ENCODE measurements at places on chromosomes 2 and 18.

GRCh38 chr2:46350029-46350689 lies 53.0 kb downstream of the EPAS1 start:
- no peak for DNase-seq

- DNase-seq, result no peak
Measured at GRCh38 chr2:84302513-84303412, 156.3 kb downstream of the SUCLG1 start.

DNA sequence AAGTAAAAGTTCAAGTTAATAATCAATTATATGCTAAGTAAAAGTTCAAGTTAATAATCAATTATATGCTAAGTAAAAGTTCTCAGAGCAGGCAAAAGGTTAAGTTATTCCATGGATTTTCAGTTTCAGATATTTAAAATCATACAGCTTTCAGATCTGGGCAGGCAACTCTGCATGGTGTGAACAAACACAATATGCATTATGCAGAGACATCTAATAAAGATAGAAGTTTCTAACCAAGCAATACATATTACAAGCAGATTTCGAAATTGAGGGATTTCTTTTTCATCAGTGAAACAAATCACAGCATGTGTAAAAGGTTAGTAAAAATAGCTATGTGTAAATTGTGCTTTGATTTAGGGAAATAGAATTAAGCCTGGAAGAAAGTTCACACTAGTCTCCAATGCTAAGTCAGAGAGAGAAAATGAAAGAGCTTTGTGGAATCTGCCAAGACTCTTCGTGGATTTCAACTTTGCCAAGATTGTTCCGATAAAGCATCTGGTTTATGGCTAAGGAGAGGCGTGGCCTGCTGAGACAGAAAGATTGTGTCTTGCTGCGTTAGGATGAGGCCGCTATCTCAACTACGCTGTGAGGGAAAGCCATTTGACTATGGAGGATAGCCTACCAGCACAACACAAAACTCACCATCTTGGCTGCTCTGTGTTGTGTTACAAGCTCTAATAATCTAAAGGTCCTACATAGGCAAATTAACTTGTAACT lies 60.1 kb upstream of the SLC16A14 start:
- DNase-seq, result no peak

GRCh38 chr2:172842511-172843265 lies 107.0 kb downstream of the RAPGEF4 start:
- DNase-seq, result no peak

- DNase-seq, result no peak
Measured at GRCh38 chr2:4020649-4021048, 317.3 kb downstream of the DCDC2C start.

- no peak for DNase-seq
Measured at GRCh38 chr2:118837067-118837466, 10.4 kb downstream of the EN1 start.

All from SK-N-MC (cell line).